ENCODE measurements at places on chromosomes 7 and 10. TPM values are rescaled to one million over a fixed set of nuclear protein-coding genes. Genes with fewer than 3 reads are reported as not detected.

DNA sequence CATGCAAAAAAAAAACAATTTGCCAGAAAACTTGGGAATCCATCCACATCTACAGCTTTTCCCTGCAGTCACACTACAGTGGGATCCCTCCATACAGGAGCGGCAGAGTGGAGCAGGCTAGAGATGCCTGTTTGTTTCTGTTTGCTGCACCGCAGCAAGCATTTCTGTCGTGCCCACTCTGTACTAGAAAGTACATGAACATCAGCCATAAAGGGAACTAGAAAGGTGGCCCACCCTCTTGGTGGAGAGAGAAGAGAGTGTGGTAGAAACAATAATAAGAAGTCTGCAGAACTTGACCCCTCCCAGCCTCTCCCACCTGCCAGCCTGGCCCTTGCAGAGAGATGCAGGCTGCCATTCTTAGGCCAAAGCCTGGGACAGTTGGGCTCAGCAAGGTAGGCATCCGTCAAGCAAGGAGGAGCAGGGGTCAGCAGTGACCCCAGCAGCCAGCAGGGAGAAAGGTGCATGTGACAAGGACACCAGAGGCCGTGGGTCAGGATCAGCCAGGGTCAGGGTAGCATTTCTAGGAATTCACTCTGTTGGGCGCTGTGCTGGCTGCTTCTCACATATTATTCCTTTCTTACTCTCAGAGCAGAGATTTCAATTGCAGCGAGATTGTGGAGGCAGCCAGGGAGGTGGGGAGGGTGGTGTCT, 171.8 kb downstream of the EGFR start:
- no peak for DNase-seq

GRCh38 chr10:129833994-129834739, 129.9 kb downstream of the EBF3 start:
- DNase-seq = no peak

DNA sequence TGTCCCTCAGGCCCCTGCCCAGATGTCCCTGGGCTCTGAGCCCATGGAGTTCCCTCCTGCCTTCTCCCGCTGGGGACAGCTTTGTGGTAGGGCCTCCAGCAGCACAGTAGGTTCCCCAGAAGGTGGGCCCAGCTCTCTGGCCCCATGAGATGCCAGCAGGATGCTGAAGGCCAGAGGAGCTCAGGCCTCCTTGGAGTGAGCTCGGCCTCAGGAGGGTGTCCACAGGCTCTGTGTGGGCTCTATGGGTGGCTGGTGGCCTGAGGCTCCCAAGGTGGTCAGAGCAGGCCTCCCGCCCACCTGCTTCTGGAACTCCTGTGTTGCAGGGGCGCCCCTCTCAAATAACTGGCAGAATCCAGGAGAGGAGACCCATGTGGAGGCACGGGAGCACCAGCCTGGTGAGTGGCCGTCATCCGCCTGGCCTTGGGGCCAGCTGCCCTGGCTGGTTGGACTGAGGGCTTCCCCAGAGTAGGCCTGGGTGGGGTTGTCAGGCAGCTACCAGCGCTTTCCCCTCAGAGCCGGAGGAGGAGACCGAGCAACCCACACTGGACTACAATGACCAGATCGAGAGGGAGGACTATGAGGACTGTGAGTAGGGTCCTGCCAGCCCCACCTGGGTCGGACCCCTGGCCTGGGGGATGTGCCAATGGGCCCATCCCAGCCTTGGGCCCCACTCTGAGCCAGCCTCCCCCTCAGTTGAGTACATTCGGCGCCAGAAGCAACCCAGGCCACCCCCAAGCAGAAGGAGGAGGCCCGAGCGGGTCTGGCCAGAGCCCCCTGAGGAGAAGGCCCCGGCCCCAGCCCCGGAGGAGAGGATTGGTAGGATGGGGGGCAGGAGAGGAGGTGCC, 3.2 kb downstream of the AEBP1 start:
- DNase-seq = no peak

DNA sequence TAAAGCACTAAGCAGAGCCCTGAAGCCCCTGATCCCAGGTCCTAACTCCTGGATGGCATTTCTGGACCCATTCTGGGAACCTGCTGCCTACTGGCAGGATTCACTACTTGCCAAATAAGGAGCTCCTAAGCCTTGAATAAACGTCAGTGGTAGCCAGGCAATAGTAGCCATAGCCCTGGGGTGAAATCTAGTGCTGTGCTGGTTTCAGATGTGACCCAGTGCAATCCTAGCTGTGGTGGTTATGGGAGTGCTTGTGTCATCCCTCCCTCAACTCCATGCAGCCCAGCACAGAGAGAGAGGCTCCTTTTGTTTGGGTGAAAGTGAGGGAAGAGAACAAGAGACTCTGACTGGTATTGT, 43.7 kb downstream of the PCLO start:
- DNase-seq = no peak

DNA sequence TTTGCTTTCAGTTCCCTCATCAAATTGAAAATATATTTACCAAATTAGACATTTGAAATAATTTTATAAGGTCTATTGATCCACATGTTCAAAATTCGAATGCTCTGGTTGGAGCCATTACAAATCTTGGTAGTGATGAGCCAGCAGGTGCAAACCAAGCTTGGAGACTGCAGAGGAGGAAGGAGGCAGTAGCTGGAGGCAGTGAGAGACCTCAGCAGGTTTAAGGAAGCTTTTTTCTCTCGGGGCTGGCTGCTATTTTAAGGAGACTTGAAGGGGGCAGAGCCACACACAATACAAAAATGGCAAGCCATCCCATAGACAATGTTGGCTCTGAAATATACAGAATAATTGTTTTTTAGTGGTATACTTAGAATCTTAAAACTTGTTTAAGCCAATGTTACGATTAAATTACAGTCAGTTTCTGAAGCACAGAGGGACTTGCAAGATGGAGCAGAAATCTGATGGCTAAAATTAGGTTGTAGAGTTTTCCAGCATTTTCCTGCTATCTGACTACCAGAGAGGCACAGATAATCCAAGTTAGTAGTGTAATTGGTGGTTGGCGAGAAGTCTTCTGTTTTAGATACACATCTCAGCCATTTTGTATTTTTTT, 185.8 kb downstream of the SNX10 start:
- DNase-seq = no peak

GRCh38 chr7:48551652-48552051, 372.7 kb upstream of the CDC14C start:
- no peak for DNase-seq

DNA sequence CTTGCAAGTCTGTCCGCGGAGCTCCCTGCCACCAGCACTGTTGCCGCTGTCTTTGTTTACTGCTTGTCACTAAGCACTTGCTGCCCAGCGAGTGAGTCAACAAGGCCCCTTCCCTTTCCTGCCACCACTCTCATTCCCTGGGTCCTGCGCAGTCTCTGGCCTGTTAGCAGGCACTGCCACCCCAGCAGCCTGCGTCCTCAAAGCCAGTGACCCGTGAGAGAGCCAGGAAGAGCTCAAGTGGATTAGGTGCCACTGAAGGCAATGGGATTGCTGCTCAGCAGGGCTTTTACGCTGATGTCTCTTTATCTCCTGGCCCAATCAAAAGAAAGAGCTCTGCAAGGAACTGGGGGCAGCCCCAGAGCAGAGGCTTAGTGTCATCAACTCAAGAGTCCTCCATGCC, at the start of gene FRMPD2:
Gene FRMPD2, minus strand, starts transcription at position 61 of the 400 bp plus-strand sequence. CDS start 129 bp downstream, outside the sequence.
- DNase-seq = no peak

- DNase-seq = no peak
These were observed 70.3 kb downstream of the GNAI1 start for GRCh38 chr7:80204919-80205318.

- no peak for DNase-seq
These were observed 90.7 kb downstream of the COL13A1 start for GRCh38 chr10:69892406-69892805.

GRCh38 chr7:73515178-73515577, 6.9 kb downstream of the BAZ1B start:
- no peak for DNase-seq

GRCh38 chr7:117445206-117445605, 17.9 kb upstream of the ASZ1 start:
- no peak for DNase-seq

DNA sequence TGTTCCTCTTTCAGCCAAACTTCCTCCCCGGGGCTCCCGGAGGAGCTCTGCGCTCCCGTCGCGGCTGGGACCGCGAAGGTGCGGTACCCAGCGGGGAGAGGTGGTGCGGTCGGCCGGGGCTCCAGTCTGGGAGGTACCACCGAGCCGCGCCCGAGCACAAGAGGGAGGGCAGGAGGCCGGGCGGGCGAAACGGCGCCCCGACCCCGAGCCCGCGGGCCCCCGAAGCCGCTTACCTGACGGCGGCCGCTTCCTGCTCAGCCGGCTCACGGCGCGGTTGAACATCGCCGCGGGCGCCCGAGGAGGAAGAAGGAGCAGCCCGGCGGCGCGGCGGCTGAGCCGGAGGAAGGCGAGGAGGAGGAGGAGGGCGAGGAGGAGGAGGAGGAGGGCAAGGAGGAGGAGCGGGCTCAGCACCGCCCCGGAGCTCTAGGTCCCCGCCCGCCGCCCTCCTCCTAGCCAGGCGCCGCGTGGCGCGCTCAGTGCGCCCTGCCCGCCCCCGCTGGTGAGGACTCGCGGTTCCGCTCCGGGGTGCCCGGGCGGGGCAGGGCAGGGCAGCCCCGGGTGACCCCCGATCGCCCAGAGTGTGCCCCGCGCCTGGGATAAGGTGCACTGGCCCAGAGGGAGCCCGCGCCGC, at the start of gene RGS10:
Gene RGS10, minus strand, starts transcription at position 363 of the 631 bp plus-strand sequence. Its CDS starts 81 bp downstream, at position 282.
- DNase-seq = no peak

- no peak for DNase-seq
These were observed 109.8 kb upstream of the AGR3 start for GRCh38 chr7:16991551-16991950.

DNA sequence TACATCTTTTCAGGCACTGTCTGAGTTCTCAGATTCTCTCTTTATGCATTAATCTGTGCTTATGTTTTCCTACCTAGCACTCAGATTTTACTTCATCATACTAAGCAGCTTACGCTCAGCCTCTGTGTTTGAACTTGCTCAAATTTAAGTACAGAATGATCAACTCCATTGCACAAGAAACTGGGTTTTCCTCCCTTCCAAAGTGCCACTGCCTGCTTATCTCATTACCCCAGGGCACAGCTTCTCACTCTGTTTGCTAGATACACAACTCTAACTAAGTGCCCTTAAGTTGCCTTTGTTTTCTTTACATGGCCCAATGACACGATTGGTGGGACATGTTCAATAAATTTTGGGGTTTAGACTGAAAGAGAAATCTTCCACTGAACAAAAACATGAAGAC, 267.7 kb downstream of the GFRA1 start:
- DNase-seq = no peak

GRCh38 chr10:79346012-79346340, 1.3 kb upstream of the PPIF start:
- no peak for DNase-seq

- no peak for DNase-seq
These were observed 115.3 kb downstream of the PTPN20 start for GRCh38 chr10:47026301-47027107.

DNA sequence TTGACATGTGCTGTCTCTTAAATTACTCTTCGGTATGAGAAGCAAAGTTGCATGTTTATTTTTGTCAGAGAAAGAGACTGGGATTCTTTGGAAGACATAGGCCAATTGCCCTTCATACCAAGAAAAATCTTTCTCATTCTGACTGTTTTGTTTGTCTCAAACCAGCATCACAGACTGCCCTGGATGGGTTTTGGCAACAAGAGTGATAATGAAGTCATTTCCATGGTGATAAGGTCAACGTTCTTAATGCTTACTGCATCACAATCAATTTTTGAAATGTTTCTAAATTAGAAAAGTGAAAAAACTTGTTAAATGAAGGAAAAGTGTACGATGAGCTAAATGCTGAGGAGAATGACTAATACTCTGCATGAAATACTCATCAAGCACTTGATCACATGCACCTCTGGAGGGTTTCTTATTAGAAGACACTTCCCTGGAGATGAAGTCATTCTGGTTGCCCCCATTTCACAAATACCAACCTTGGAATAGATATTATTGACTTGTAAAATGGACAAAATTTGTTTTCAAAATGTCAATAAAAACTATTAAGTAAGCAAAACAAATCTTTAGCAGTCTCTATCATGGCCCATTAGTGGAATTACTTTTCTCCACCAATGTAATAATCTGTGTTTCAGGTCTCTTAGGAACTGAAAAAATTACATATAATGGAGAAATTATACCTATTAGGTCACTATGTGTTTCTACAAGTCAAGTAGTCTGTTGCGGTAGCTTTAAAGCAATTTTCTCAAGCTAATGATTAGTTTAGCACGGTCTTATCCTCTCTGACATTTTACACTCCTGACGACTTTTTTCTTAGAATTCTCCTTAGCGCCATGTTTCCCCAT, 19.9 kb upstream of the SEC61G start:
- no peak for DNase-seq

GRCh38 chr7:157472311-157473050, 135.7 kb downstream of the DNAJB6 start:
- no peak for DNase-seq

DNA sequence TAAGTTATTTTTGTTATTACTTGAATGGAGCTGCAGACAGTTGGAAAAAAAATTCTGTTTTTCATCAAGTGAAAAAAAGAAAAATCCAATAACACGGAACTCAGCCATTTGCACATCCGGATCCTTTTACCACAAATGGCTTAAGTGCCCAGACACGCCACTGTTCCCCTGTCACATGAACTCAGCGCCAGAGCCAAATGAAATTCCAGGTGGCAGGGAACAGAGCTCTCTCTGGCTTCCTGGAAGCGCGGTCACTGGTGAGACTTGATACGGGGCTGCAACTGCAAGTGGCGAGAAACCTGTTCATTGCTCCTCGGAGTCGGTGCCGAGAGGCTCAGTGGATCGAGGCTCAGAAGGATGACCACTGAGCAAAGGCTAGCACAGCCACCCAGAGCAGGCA, 60.8 kb upstream of the NPTX2 start:
- DNase-seq = no peak

- peak; percentile 90 for DNase-seq
These were observed 26.4 kb downstream of the YAE1 start for GRCh38 chr7:39592586-39592985.

DNA sequence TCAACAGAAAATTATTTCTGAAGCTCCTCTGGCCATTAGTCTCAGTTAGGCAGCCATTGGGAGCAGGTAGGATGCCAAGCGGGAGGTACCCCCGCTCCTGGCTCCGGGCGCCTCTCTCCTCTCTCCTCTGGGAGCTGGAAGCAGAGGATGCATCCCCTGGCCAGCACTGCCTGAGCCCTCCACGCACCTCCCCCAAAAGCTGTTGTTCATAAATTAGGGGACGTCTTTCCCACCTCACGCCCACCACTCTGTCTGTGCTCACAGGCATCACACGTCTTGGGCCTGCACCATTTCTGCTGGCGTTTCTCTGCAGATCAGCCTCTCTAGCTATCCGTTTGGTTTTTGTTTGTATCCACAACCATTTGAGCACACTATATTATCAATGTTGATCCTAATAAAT, 609.0 kb upstream of the FOXK1 start:
- DNase-seq = no peak

GRCh38 chr10:86321568-86321967, 45.0 kb downstream of the GRID1 start:
- DNase-seq = no peak

GRCh38 chr7:80186721-80187120, 52.1 kb downstream of the GNAI1 start:
- peak; percentile 39 for DNase-seq

GRCh38 chr7:68805159-68805558, 793.1 kb upstream of the AUTS2 start:
- no peak for DNase-seq

MINPP1 gene
- total RNA-seq = 17.7 TPM

HOXA2 gene
- total RNA-seq = 0.39 TPM

SYCE1 gene
- under 0.01 TPM for total RNA-seq

GPC2 gene
- total RNA-seq = 1.9 TPM

SLC16A9 gene
- total RNA-seq = 0.26 TPM

SPDYE16 gene
- not detected for total RNA-seq

TRIM56 gene
- total RNA-seq = 8.9 TPM

HOXA11 gene
- 0.13 TPM for total RNA-seq

AKR1C4 gene
- total RNA-seq = 0.13 TPM

TEX47 gene
- total RNA-seq = not detected

LIPF gene
- total RNA-seq = not detected

CAMK2B gene
- 0.13 TPM for total RNA-seq

SRRM3 gene
- 3.3 TPM for total RNA-seq

All from dermis microvascular lymphatic vessel endothelial cell (primary cell).